ENCODE measurements at places on chromosomes 11 and 22.

DNA sequence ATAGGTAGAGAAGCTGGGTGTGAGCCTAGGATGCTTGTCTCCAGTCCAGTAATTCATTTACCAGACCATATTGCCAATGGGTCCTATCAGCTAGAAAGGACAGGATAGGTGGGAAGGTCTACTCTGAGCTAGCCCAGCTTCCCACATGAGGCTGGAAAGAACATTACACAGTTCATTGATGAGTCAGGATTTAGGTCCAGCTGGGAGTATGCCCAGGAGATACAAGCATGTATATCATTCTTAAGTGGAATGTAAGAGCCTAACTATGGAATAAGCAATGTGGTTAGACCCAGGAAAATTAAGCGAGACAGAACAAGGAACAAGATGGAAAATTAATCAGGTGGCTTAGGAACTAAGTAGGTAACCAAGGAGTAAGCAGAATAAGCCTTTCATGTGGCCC lies 59.0 kb upstream of the TBCEL start:
- DNase-seq, result no peak

DNA sequence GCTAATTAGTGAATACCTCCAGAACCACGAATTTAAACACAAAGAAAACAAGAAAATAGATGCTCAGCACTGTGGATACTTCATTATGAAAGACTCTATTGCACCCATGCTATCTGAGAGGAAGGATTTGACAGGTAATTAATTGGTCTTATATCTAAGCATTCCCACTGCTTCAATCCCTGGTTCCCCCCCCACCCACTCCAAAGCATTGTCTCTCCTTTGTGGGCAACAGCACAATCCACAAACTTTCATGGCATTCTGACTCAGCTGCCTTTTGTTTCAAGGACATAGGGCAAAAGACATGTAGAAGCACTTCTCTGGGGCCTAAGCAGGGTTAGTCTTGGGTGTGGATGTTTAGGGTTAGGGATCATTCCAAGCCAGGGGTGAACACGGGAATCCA lies 551.4 kb downstream of the BUD13 start:
- DNase-seq, result no peak

DNA sequence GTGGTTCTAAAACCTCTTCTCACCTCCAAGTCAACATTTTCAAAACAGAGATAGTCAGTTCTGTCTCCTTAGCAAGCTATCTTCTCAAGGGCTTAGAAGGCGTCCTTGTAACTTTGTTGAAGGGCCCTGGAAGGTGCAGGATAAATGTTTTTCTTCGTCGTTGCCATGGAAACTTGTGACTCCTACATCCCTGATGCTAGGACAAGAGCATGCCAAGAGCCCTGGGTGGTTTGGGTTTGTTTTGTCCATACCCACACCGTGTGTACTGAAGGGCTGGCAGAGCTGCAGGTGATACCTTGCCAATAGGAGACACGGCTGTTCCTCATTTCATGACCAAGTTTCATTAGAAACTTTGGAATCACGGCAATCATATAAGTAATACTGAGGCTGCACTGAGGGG lies 81.6 kb downstream of the GALNT18 start:
- DNase-seq, result no peak

DNA sequence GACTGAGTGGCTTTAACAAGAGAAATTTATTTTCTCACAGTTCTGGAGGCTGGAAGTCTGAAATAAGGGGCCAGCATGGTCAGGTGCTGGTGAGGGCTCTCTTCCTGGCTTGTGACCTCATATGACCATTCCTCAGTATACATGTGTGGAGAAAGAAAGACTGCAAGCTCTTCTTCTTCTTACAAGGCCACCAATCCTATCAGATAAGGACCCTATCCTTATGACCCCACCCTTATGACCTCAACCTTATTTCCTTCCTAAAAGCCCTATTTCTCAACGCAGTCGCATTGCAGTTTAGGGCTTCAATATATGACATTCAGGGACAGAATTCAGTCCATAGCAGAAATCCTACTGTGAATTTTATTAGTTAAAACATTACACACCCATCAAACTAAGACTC lies 124.4 kb upstream of the RAG2 start:
- no peak for DNase-seq

GRCh38 chr11:5807580-5807979 lies 1.1 kb upstream of the OR52N2 start:
- DNase-seq, result no peak

- no peak for DNase-seq
Observed at GRCh38 chr11:73582653-73583052, 15.3 kb downstream of the FAM168A start.

- no peak for DNase-seq
Observed at GRCh38 chr11:60158636-60159035, 24.2 kb downstream of the MS4A6A start.

- no peak for DNase-seq
Observed at GRCh38 chr11:3088806-3089205, 31.6 kb upstream of the CARS1 start.

DNA sequence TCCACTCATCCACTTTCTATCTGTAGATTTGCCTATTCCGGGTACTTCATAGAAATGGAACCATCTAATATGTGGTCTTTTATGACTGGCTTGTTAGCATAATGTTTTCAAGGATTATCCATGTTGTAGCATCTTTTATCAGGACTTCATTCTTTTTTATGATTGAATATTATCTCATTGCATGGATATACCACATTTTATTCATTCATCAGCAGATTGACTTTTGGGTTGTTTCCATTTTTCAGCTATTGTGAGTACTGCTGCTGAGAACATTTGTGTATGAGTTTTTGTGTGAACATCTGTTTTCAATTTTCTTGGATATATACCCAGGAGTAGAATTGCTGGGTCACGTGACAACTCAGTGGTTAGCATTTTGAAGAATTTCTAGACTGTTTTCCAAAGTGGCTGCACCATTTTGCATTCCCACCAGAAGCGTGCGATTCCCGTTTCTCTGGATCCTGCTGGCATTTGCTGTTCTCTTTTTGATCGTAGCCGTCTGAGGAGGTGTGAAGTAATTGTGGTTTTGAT lies 8.9 kb downstream of the DERL3 start:
- no peak for DNase-seq

DNA sequence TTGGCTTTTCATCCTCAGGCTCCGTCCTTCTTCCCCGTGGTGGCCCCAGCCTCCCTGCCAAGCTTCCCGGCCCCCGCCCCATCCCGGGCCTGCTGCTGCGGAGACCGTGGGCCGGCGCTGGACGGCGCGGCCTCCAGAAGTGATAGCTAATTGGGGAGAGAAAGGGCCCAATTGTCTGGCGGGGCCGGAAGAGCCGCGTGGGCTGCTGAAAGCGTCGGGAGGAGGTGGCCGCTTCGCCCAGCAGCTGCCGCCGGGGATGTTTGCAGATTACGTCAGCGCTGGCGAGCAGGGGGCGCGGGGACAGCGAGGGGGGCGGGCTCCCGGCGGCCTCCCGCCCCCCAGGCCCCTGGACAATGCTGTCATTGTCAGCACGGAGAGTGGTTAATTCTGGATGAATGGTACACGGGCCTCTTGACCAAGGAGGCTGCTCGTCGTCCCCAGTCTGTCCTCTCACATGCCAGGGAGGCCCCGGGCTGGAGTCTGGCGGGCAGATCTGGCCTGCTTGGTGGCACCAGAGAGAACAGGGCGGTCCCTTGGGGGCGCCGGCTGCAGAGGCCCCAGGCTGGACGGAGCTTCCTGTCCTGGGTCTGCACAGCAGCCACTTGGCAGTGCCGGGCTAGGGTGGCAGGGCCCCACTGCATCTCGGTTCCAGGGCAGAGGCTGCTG lies 1.6 kb downstream of the SMIM38 start:
- no peak for DNase-seq

DNA sequence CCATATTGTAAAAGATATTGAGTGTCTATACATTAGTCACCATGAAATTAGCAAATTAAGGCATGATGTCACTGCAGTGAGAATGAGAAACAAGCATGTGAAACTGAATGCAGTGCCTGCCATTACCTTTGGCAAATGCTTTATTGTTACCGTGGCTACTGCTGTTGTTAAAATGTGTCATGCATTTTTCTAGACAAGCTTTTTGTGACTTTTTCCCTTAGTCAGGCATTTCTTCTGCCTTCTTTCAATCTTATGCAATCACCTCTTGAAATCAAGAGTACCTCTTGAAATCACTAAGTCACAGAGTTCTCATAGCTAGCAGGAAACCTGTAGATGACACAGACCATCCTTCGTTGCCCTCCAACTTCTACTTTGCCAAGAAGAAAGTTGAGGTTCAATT lies 461.7 kb upstream of the TENM4 start:
- no peak for DNase-seq

GRCh38 chr11:45238724-45239123 lies 47.4 kb downstream of the SYT13 start:
- no peak for DNase-seq

- DNase-seq, result no peak
Observed at GRCh38 chr11:102448869-102449224, 3.7 kb downstream of the TMEM123 start.

GRCh38 chr22:19113429-19113828 lies 8.8 kb downstream of the DGCR2 start:
- DNase-seq, result no peak

- DNase-seq, result no peak
Observed at GRCh38 chr11:119263352-119263940, 53.5 kb downstream of the MCAM start.

GRCh38 chr11:48167380-48167779 lies 49.2 kb upstream of the OR4B1 start:
- DNase-seq, result no peak

GRCh38 chr22:38730411-38730871 lies 24.7 kb downstream of the GTPBP1 start:
- no peak for DNase-seq

DNA sequence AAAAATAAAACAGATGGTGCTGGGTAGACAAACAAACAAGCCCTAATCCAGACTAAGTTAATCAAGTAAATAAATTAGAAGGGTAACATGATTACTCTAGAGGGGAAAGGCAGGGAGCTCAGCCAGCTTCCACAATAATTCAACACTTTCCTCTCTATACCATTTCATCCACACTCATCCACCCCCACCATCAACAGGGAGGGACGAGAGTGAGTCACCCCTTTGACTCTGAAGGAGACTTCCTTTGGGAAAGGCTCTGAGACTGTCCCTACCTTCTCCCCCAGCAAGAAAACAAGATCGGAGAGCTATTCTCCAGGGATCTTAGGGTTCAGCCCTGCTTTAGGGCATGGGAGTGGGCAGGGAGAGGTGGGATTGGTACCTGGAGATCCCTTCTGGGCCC lies 33.1 kb downstream of the TRIM66 start:
- no peak for DNase-seq

DNA sequence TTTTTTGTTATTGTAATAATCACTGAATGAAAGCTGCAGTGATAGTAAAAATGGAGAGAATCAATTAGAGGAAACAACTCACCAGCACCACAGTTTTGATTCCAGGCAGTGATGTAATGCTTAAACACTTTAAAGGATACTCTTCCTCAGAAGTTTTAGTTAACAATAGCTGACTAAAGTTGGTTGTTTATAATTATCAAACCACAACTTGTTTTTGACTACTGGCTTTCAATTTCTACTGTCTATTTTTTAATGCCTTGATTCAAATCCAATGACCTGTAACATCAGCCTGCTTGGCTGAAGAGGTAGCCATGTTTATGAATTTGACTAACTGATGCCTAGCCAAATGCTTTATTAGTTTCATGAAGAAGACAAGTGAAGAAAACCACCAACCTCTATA lies 18.2 kb upstream of the CASP12 start:
- DNase-seq, result no peak

DNA sequence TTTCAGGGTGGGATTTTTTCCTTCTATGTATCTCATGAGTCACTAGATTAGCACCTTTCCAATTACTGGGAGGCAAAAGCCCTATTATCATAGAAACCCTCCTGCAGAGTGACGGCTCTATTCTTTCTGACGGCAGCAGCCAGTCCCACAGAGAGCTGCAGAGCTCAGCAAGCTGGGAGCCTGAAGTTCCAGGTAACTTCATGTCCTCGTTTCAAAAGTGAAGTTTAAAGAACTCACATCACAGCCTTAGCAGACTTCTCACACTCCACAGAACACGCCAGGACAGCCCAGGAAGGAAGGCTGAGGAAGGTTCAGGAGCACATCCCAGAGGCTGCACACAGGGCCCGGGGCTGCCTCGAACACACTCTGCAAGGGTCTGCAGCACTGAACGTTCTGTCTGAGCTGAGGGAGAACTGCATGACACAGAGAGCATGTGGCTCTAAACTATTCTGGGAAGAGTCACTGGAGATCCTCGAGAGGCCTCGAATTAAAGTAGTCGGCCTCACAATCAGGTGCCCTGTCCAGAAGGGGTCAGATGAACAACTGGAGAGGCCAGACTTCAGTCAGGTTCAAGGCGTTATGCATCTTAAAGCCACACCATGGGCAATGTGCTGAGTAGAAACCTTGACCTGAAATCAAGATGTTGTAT lies 104.2 kb upstream of the DRD2 start:
- no peak for DNase-seq

DNA sequence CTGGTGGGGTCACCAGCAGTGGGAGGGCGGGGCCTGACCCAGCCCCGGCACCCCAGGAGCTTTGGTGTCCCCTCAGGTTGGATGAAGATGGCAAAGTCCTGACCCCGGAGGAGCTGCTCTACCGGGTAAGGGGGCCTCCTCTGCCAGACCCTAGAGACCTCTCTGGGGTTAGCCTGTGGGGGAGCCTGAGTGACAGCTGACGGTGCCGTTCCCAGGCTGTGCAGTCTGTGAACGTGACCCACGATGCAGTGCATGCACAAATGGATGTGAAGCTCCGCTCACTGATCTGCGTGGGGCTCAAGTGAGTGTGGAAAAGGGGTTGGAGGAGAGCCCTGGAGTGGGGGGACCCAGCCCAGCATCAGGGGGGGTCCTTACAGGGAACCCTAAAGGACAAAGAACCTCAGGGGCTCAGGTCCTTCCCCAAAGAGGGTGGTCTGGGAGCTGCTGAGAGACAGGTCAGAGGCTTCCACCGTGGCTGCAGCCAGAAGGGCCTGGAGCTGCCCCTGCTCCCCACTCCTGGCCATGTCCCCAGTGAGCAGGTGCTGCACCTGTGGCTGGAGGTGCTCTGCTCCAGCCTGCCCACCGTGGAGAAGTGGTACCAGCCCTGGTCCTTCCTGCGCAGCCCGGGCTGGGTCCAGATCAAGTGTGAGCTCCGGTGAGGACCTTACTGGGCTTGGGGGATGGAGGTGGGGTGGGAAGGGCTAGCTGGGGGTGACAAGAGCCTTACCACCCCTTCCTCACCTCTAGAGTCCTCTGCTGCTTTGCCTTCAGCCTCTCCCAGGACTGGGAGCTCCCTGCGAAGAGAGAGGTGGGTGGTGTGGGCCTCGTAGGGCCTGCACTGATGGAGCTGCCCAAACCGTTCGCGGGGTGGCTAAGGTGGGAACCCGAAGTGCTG lies 38.6 kb downstream of the SGSM3 start:
- no peak for DNase-seq

Data from NCI-H2029 treated with DMSO at 0.1 percent for 48 hours (cell line).